ENCODE measurements at places on chromosomes 3 and 15.

- no peak for DNase-seq
These were observed 725.3 kb downstream of the TUSC7 start for GRCh38 chr3:117434661-117435412.

- DNase-seq = no peak
These were observed 23.6 kb downstream of the PYGO1 start for GRCh38 chr15:55564347-55565145.

DNA sequence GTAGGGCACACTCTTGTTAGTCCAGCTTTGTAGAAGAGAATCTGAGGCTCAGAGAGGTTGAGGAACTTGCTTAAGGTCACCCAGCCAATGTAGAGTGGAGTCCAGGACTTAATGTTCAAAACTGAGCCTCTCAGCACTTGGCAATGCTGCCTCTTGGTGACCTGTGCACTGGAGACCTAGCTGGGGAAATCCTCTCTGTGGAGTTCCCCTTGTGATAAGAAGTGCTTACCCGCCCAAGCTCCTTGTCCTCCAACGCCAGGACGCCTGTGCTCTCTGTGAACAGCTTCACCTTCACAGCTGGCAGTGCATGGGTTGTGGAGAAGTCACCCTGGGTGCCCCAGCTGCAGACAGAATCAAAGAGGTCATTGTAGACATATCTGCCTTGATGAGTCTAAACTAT is 219.1 kb upstream of the FEZF2 start:
- no peak for DNase-seq

GRCh38 chr15:32028921-32029320 is 1.4 kb upstream of the CHRNA7 start:
- DNase-seq = no peak

DNA sequence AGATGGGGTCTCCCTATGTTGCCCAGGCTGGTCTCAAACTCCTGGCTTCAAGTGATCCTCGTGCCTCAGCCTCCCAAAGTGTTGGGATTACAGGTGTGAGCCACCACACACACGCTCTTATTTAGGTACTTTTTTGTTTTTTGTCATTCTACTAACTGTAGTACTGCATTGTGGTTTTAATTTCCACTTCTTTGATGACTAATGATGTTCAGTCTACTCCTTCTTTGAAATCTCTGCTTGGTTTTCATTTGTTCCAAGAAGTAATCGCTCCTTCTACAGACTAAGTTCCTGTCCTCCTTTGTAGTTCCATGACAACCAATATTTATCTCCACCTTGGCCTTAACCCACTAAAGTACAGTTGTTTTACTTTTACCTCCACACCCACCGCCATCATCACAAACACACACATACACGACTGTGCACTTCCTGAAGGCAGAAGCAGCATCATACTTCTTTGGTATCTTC is 529 bp upstream of the DLEC1 start:
- DNase-seq = no peak

DNA sequence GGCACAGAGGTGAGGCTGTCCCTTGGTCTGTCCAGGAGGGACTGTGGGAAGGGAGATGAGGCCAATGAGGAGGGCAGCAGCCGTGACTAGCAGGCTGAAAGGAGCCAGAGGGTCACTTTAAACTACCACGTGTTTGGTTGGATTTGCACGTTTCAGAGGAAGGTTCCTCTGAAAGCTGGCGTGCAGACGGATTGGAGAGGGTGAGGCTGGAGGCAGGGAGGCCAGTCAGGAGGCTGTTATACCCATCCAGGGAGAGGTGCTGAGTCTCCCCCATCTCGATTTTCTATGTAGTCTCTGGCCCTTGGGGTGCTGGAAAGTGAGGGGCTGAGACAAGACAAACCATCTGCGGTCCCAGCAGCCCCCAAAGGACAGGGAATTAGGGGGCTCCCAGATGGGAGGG is 60.0 kb upstream of the SLC6A1 start:
- DNase-seq = no peak

DNA sequence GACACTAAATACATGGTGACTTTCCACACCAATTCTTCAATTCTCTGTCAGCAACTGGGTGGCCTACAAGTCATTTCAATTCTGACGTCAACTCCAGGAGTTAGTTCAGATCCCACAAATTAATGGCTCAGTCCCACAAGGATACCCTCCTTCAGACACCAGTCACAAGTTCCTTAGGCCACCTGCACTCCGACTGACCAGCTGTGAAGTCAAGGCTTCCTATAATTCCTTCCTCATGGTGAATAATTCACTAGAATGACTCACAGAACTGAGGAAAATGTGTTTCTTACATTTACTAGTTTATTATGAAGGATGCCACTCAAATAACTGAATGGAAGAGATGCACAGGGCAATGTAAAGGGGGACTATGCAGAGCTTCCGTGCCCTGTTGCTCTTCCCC is 6.3 kb upstream of the PIAS1 start:
- no peak for DNase-seq

GRCh38 chr15:94610485-94610884 is 379.1 kb downstream of the MCTP2 start:
- DNase-seq = no peak

DNA sequence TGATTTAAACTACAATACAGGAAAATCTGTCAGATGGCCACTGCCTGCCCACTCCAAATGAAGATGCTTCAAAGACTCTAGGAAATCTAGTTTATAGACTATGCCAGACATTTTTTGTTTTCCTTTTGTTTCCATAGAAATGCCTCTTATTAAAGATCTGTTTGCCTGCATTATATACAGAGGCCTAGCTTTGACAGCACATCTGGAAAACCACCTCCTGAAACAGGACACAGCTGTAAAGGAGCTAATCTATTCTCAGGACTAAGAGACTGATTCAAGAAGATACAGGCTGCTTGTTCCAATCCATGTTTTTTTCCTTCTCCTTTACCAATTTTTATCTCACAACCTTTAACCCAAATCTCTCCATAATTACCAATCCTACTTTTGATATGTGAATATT is 75.3 kb upstream of the STRIT1 start:
- DNase-seq = no peak

GRCh38 chr15:80323285-80323684 is 71.3 kb upstream of the CTXND1 start:
- no peak for DNase-seq

DNA sequence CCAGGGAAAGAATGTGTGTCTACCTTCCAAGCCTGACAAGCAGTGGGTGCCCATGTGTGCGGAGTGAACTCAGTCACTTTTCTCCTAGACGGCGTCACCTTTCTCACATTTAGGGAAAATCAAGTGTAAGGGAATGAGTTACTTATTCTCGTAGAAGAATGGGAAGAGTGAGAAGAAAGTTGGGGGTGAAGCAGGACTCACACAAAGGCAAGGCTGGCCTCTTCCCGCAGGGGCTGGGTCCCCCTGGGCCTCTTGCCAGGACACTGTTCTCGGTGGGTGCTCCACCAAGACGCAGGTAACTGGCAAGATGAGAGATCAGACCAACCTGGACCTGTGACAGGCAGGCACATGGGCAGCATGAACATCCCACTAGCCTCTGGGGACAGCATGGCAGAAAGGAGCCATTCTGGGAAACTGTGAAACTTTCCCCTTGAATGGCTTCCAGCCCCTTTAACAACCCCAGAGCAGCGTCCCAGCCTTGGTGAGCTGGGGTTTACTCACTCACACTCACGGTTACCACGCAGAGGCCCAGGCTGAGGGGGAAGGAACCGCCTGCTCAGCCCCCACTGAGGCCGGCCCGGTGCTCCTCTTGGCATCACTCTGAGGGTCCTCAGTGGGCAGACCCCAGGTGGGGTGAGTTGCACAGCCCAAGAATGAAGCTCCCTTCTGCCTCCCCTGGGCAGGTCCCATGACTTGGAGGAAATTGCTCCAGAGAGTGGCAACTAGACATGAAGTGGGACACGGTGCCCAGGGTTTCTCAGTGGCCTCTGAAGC is 15.0 kb upstream of the SRP14 start:
- DNase-seq = no peak

DNA sequence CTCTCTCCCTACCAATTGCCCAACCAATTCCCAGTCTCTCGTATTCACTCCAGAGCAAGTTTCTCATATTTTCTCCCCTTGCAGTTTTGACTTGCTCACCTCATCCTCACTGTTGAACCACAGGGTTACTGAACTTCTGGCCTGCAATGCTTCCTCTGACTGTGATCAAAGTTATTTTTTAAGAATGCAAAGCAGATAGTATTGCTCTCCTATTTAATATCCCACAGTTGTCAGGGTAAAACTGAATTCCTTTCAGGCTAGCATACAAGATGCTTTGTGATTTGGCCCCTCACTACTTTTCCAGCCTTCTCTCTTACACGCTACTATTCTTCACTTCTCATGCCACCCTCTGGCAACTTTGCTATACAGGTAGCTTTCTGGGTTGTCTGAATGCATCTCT is 80.9 kb downstream of the LRRFIP2 start:
- DNase-seq = no peak

- no peak for DNase-seq
These were observed 349.4 kb downstream of the CNTN3 start for GRCh38 chr3:74265069-74265468.

GRCh38 chr3:159879146-159879545 is 109.5 kb upstream of the IL12A start:
- DNase-seq = no peak

DNA sequence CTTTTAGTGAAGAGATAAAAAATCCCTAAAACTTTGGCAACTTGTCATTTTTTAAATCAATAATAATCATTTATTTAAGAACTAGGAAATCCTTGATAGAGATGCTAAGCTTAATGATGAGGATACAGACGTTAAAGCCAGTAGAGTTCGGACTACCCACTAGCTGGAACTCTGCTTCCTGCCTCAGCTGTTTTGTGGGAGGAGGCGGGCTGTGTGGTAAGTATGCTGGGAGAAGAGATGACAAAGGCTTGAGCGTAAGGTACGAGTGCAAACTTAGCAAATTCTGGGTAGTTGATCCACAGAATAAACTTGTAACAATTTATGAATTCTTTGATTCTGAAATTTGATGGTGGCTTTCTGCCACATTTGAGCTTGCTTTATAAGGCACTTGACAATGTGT is 111.2 kb upstream of the NANOGP8 start:
- DNase-seq = no peak

DNA sequence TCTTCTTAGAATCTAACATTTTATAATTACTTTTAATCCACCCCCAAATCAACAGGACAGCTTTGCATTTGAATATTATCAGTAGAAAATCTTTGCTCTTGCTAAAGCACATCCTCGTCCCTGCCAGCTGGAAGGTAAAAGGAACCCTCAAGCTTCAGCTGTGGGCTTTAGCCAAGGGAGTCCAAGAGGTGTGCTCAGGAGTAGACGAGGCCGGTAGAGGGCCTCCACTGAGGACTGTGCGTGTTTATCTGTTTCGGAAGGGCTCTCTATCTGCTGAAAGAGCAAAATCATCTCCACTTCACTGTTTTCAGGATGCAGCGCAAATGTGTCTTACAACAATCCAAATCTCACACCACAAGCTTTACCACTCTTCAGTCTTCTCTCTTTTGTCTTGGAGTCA is 257.4 kb upstream of the IL12A start:
- DNase-seq = no peak

- no peak for DNase-seq
These were observed 105.0 kb downstream of the CLASP2 start for GRCh38 chr3:33613041-33613440.

DNA sequence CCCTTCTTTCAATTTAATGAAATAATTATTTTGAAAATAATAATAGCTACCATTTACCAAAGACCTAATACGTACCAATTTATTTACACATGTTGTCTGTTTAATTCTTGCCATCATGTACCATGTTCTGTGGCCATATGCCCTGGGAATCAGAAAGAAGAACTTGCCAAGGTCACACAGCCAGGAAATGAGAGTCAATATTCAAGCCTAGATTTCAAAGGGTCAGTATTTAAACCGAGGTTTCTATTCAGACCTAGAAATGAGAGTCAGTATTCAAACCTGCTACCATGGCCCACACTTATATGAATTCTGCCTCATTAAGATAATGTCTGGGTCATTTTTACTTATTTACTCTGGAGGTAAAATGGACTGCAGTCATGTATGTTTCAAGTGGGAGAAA is 103.6 kb upstream of the TBL1XR1 start:
- no peak for DNase-seq

GRCh38 chr15:82789491-82789890 is 16.4 kb downstream of the FSD2 start:
- DNase-seq = no peak

DNA sequence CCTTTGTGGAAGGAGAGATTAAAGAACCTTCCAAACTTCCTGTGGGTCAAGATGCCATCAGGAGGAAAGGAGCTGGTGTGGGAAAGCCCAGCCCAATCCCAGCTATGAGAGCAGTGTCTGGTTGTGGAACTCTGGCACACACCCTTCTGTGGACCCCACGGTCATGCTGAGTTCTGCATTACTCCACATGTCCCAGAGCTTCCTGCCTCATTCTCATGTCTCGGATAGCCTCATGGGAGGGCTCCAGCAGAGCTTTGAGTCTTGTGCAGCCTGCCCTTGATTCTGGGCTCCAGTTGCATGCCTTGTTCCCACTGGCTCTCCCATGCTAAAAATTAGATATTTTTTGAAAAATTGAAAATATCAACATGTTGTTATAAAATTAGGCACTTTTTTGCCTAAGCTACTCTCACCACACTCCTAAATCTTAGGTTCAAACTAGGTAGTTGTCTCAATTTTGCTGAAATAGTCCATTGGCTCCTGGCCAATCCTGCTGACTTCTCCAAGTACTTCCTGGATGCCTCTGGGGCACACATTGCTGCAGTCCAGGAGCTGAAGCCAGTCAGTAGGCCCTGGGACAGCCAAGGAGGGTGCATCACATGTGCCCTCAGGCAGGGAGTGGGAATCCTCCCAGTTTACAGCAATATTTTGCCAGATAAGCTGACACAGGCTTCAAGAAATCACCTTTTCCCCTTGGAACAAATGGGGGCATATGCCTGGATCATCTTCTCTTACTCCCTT is 144.3 kb downstream of the EEFSEC start:
- no peak for DNase-seq

GRCh38 chr3:186976837-186977750 is 46.8 kb downstream of the ST6GAL1 start:
- DNase-seq = no peak

DNA sequence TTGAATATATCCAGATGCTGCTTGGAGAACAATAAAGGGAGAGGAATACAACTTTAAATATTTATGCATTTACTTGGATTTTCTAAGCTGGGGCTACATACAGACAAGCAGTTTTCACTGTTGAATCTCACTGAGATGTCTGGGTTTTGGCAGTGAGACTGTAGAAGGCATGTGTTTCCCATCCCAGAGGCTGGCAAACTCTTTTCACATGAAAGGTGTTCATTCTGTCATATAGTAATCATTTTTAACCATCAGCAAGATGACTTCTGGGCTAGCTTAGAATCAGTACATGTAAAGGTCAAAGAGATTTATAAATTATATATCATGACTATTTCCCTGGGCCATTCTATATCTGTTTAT is 218.7 kb upstream of the SGO1 start:
- DNase-seq = no peak

GRCh38 chr3:13166243-13167063 is 93.2 kb upstream of the IQSEC1 start:
- no peak for DNase-seq

- DNase-seq = no peak
These were observed 246.0 kb upstream of the CBLB start for GRCh38 chr3:106114848-106115247.
